Astrocyte (in vitro differentiated cells and primary cell): ENCODE measurements at places on chromosomes 3 and 15. TPM values are rescaled to one million over a fixed set of nuclear protein-coding genes. Genes with fewer than 3 reads are reported as not detected.

- DNase-seq = no peak
- H3K4me3 ChIP-seq = no peak overlapping the region
- H3K4me1 ChIP-seq = no peaks in the 10 kb centered on the region
- H3K36me3 ChIP-seq = no peaks in the 10 kb centered on the region
- no peaks in the 10 kb centered on the region for H3K27me3 ChIP-seq
These were observed 48.7 kb downstream of the FGF7 start for GRCh38 chr15:49471733-49472132.

DNA sequence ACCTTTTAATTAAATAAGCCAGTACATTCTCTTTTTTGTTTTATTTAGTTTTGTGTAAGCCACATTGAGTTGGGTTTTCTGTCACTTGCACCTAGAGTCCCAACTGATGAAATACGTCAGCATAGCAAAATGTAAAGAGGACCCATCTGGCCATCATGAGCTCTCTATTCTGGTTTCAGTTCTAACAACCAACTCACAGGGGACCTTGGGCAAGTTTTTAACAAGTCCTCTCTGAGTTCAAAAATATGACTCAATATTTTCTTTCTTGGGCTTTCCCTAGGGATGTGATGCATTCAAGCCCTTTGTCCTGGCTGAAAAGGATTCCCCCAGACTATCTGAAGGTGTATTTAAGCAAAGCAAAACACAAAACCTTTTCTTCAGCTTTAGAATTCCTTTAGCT, 32.9 kb downstream of the PLCH1 start:
- no peaks in the 10 kb centered on the region for H3K4me1 ChIP-seq
- H3K27me3 ChIP-seq = no peaks in the 10 kb centered on the region
- no peak overlapping the region for H3K27ac ChIP-seq
- no peak for DNase-seq
- H3K36me3 ChIP-seq = no peaks in the 10 kb centered on the region
- no peak overlapping the region for H3K4me3 ChIP-seq

DNA sequence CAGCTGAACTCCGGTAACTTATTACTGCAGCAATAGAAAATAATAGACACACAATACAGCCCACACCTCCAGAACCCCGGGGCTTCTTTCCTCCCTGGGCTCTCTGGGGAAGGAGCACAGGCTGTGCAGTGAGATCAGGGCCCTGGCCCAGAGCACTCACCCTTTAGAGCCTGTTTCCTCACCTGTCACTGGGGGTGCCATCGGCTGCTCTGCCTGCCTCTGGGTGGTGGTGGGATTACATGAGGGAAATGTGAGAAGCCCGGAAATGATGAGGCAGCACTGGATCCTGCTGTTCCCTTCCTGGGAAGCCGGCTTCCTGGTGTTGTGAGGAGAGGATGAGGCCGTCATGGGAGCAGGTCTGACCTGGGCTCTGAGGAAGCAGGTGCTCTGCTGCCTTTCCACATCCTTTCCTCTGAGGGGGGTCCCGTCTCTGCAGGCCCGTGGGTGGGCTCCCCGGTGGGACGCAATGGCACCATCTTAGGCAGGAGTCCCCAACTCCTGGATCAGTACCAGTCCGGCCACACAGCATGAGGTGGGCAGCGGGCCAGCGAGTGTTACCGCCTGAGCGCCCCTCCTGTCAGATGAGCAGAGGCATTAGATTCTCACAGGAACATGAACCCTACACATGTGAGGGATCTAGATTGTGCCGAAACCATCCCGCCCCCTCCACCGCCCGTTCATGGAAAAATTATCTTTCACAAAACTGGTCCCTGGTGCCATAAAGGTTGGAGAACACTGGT, 220.9 kb upstream of the CTDSPL start:
- no peak overlapping the region for H3K27ac ChIP-seq
- no peaks in the 10 kb centered on the region for H3K36me3 ChIP-seq
- no peaks in the 10 kb centered on the region for H3K4me1 ChIP-seq

DNA sequence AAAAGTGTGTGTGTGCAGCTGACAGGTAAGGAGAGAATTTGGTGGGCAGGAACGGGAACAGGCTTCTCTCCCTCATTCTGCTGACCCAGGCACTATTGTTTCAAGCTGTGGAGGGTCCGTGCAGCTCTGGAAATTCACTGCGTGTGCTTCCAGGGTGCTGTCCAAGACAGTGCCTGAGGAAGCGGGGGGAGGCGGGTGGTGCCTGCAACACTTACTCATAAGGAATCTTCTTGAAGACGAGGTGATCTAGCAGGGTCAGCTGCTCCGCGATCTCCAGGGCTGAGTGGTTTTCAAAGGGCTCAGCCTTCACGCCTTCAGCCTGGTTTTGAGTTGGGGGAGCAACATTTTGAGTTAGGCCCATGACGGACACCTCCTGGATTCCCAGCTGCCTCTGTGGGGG, 46.6 kb upstream of the CTSH start:
- H3K36me3 ChIP-seq = no peaks in the 10 kb centered on the region
- DNase-seq = peak; percentile 49
- H3K27ac ChIP-seq = no peak overlapping the region
- no peak overlapping the region for H3K4me3 ChIP-seq
- peaks cover 28% of the 10 kb centered on the region for H3K4me1 ChIP-seq

The CNTN4 gene
- not detected in 2 replicates for total RNA-seq

- H3K36me3 ChIP-seq = no peaks in the 10 kb centered on the region
- DNase-seq = peak; percentile 20
- H3K4me1 ChIP-seq = no peaks in the 10 kb centered on the region
- H3K4me3 ChIP-seq = no peak overlapping the region
- H3K27ac ChIP-seq = no peak overlapping the region
These were observed 349.7 kb downstream of the TUSC7 start for GRCh38 chr3:117059067-117059955.

The POC1A gene
- total RNA-seq = 3.1 and 3.7 TPM in 2 replicates

GRCh38 chr3:106229495-106230278, 360.9 kb upstream of the CBLB start:
- H3K27me3 ChIP-seq = no peaks in the 10 kb centered on the region
- H3K4me1 ChIP-seq = no peaks in the 10 kb centered on the region
- H3K4me3 ChIP-seq = no peak overlapping the region
- no peak for DNase-seq

DNA sequence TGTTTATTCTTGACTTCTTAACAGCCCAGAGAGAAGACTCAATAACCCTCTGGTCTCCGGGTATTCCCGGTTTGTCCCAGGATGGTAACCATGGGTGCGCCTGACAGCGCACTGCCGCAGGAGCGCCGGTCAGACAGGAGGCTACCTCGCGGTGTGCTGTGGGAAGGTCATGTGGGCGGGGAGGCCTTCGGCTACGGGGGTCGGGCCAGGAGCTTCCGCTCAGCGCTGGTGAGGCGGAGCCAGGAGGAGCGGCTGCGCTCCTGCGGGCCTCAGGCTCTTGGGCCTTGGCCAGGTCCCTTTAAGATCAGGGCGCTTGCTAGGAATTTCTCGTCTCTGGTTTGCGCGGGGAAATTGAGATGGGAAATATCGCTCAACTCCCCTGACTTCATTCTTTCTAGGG, 182.3 kb upstream of the NDN start:
- no peak for DNase-seq
- no peaks in the 10 kb centered on the region for H3K4me1 ChIP-seq
- H3K27me3 ChIP-seq = no peaks in the 10 kb centered on the region
- no peaks in the 10 kb centered on the region for H3K36me3 ChIP-seq
- no peak overlapping the region for H3K4me3 ChIP-seq
- no peak overlapping the region for H3K27ac ChIP-seq

DNA sequence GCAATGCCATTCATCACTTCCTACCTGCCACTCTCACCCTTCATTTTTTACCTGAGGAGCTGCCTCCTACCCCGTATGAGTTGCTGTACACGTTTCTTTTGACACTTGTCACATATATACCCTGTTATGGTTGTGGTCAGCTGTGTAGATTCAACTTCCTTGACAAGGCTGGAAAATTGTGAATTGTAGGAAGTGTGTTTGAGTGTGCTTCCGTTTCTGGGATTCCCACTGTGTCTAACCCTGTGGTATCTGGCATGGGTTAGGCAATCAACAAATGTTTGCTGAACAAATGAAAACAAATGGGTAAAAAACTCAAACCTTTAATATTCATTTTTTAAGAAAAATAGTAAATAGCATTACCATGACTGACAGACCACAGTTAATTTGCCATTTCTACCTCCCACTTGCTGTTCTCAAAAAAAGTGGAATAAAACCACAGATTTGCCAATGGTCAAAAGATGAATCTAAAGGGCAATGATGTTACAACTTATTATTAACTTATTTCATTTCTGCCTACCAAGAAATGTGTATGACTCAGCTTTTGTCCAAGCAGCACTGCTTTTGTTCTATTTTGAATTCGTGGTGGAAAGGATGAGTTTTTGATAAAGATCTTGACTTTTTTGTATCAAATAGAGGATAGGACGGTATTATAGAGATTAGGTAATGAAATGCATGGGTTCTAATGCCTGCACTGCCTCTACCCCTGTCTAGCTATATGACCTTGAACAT, 404.6 kb downstream of the LPP start:
- no peaks in the 10 kb centered on the region for H3K36me3 ChIP-seq
- H3K27ac ChIP-seq = peak overlapping the region; percentile 8
- no peaks in the 10 kb centered on the region for H3K27me3 ChIP-seq

The SPRED1 gene
- 29.5 and 31.7 TPM in 2 replicates for total RNA-seq

The TMEM212 gene
- total RNA-seq = not detected in 2 replicates

- no peaks in the 10 kb centered on the region for H3K36me3 ChIP-seq
- no peak overlapping the region for H3K4me3 ChIP-seq
- H3K27me3 ChIP-seq = no peaks in the 10 kb centered on the region
These were observed 483.3 kb downstream of the TUSC7 start for GRCh38 chr3:117192888-117193287.

- no peak for DNase-seq
- H3K36me3 ChIP-seq = no peaks in the 10 kb centered on the region
- H3K4me1 ChIP-seq = peaks cover 31% of the 10 kb centered on the region
- H3K27ac ChIP-seq = no peak overlapping the region
- H3K27me3 ChIP-seq = no peaks in the 10 kb centered on the region
These were observed 139.8 kb downstream of the RPL22L1 start for GRCh38 chr3:170730071-170730812.

- no peaks in the 10 kb centered on the region for H3K36me3 ChIP-seq
- DNase-seq = peak; percentile 42
- H3K4me1 ChIP-seq = no peaks in the 10 kb centered on the region
These were observed 479.8 kb downstream of the SHQ1 start for GRCh38 chr3:72368331-72368975.

GRCh38 chr3:27976933-27977332, 254.8 kb upstream of the EOMES start:
- no peaks in the 10 kb centered on the region for H3K27me3 ChIP-seq
- H3K36me3 ChIP-seq = no peaks in the 10 kb centered on the region
- no peaks in the 10 kb centered on the region for H3K4me1 ChIP-seq
- H3K4me3 ChIP-seq = no peak overlapping the region
- no peak overlapping the region for H3K27ac ChIP-seq

- H3K27me3 ChIP-seq = no peaks in the 10 kb centered on the region
- H3K4me1 ChIP-seq = peaks cover 22% of the 10 kb centered on the region
- no peak overlapping the region for H3K27ac ChIP-seq
These were observed 9.3 kb downstream of the ARPP19 start for GRCh38 chr15:52559575-52559974.

The ZKSCAN7 gene
- total RNA-seq = 4.8 and 5.7 TPM in 2 replicates

- H3K4me3 ChIP-seq = no peak overlapping the region
- no peaks in the 10 kb centered on the region for H3K27me3 ChIP-seq
- DNase-seq = no peak
- no peaks in the 10 kb centered on the region for H3K36me3 ChIP-seq
- H3K4me1 ChIP-seq = no peaks in the 10 kb centered on the region
- H3K27ac ChIP-seq = no peak overlapping the region
These were observed 619.5 kb upstream of the CBLB start for GRCh38 chr3:106488331-106488730.

The AP2M1 gene
- 603 and 613 TPM in 2 replicates for total RNA-seq

DNA sequence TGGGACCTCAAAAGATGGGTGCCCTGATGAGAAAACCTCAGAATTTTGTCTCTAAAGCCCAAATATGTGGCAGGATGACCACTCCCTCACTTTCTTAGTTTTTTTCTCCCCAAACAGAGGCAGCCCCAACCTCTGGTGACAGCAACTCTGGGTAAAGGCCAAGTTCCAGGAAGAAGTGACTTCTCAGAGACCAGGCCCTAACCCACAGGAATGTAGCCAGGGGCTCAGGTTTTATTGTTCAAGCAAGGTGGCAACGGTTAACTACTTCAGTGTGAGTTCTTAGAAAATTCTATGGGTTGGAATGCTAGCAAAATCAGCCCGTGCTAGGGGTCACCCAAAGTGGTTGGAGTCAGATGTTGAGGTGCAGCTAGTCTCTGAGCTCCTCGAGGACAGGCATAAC, 5.1 kb upstream of the DNAJA4 start:
- DNase-seq = no peak
- H3K27ac ChIP-seq = no peak overlapping the region
- no peaks in the 10 kb centered on the region for H3K36me3 ChIP-seq
- H3K27me3 ChIP-seq = no peaks in the 10 kb centered on the region
- no peak overlapping the region for H3K4me3 ChIP-seq

DNA sequence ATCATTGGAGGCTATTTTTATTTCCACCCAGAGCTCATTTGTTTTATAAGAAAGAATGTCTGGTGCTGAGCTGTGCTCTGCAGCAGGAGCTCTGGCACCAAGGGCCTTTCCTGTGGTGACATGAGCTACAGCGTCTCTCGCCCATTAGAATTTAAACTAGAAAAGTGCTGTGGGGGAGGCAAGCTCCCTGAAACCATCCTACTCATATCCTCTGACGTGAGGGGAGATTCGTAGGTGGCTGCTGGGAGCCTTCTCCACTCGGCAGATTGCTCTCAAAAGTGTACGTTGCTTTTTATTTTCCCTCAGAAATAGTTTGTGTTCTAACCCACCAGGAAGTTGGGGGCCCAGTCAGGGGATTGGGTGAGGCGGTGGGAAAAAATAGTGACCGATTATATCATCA, 76.3 kb upstream of the ARHGEF3 start:
- H3K4me1 ChIP-seq = peaks cover 9% of the 10 kb centered on the region
- no peaks in the 10 kb centered on the region for H3K27me3 ChIP-seq
- H3K36me3 ChIP-seq = no peaks in the 10 kb centered on the region
- DNase-seq = peak; percentile 26
- H3K4me3 ChIP-seq = no peak overlapping the region

- H3K27me3 ChIP-seq = no peaks in the 10 kb centered on the region
- no peaks in the 10 kb centered on the region for H3K4me1 ChIP-seq
- no peak for DNase-seq
These were observed 239.0 kb upstream of the KCNMB2 start for GRCh38 chr3:178297199-178297598.

- no peak overlapping the region for H3K4me3 ChIP-seq
- H3K27ac ChIP-seq = no peak overlapping the region
- DNase-seq = peak; percentile 67
- H3K27me3 ChIP-seq = no peaks in the 10 kb centered on the region
These were observed 145.7 kb upstream of the NPHP3 start for GRCh38 chr3:132867956-132868355.

GRCh38 chr3:119810018-119810435, 28.1 kb downstream of the NR1I2 start:
- peaks cover 8% of the 10 kb centered on the region for H3K4me1 ChIP-seq
- peak; percentile 13 for DNase-seq
- no peaks in the 10 kb centered on the region for H3K27me3 ChIP-seq
- peak overlapping the region; percentile 46 for H3K4me3 ChIP-seq

DNA sequence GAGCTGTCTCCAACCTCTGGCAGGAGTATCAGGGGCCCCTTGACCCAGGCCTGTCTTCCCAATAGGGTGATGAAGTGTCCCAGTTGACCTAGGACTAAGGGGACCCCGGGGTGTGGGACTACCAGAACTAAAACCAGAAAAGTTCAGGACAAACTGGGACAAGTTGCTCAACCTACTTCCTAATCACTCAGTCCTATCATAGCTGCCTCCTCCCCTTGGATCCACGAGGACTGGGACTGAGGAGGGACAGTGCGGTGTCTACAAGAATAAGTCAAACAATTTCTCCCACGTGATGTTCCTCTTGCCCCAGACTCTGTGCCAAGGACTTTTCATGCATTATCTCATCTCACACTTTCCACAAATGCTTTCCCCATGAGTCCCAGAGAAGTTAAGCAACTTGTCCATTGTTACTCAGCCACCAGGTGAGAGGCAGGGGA, 49.4 kb upstream of the SLCO2A1 start:
- no peak overlapping the region for H3K4me3 ChIP-seq
- H3K27me3 ChIP-seq = peaks cover 2% of the 10 kb centered on the region
- no peak overlapping the region for H3K27ac ChIP-seq
- no peak for DNase-seq

The ARGFX gene
- total RNA-seq = not detected in 2 replicates
